Kidney (tissue), 22 donors: ENCODE measurements at places on chromosomes 11 and 22. TPM values are rescaled to one million over a fixed set of nuclear protein-coding genes. Genes with fewer than 3 reads are reported as not detected.

- no peak overlapping the region for H3K4me3 ChIP-seq
- H3K27me3 ChIP-seq: no peaks in the 10 kb centered on the region
- H3K4me1 ChIP-seq: no peaks in the 10 kb centered on the region
- H3K27ac ChIP-seq: no peak overlapping the region
- no peak for DNase-seq
These were observed 148.5 kb downstream of the TTC17 start for GRCh38 chr11:43507171-43507570.

The DSCAML1 gene
- 17.3 TPM for total RNA-seq

The CAPN5 gene
- total RNA-seq: 36.0 TPM

The BIK gene
- 4.7 TPM for total RNA-seq

The CCDC15 gene
- 1.5 TPM for total RNA-seq
